ENCODE measurements at places on chromosomes 3 and 15.

DNA sequence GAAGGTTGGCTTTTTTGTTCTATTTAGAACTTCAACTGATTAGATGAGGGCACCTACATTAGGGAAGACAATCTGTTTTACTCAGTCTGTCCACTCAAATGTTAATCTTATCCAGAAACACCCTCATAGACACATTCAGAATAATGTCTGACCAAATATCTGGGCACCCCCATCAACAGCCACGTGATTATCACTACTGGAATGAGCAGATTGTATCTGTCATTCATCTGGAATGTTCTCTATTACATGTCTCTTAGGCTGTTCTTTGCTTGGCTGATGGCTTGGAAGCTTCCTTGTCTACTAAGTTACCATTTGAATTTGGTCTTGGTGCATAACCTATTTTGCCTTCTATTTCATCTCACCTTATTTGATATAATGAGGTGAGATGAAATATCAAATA, 15.7 kb upstream of the LRRC58 start:
- no peak for DNase-seq

- peak; percentile 62 for DNase-seq
These were observed 64.0 kb upstream of the CPOX start for GRCh38 chr3:98657457-98657856.

DNA sequence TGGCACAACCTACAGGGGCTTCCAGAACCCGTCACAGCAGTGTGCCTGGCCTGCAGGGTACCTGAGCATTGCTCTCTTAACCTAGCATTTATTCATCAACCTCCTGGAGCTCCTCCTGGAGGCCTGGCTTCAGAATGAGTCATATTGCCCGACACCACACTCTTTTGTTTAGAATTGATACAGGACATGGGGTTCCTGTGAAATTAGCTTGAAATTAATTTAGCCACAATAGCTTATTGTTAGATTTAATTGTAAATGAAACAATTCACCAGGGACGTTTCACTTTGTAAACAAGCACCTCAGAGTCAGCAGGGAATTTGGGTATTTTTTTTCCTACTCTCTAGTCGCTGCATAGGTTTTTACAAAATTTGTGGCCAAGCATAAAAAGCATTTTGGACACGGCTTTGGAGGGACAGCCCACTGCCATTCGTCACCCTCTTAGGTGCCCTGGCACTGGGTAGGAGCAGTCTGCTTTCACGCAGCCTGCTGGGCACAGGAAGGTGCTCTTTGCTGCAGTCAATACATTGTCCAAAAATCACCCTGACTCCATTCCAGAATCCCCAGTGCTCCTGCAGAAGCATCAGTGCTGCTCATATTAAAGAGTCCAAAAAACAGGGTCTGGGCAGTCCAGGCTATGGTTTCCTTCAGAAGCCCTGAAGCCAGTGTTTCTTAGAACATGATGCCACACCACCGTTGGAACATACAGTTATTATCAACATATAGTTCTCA, 60.8 kb upstream of the MEF2A start:
- no peak for DNase-seq

DNA sequence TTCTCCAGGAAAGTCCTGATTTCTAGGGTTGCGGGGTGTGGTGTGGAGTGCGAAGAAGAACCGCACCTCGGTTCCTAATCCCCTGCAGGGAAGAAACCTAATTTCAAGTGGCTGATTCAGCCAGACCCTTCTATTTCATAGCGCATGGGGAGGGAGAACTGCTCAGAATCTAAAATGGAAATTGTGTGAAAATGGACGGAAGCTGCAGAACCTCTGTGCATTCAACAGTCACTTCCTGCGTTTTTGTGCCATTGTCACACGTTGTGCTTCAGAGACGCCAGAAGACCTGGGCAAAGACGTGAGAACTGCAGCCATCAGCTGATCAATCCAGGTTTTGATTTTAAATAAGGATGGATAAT, 1.2 kb downstream of the SIDT1 start:
- no peak for DNase-seq

DNA sequence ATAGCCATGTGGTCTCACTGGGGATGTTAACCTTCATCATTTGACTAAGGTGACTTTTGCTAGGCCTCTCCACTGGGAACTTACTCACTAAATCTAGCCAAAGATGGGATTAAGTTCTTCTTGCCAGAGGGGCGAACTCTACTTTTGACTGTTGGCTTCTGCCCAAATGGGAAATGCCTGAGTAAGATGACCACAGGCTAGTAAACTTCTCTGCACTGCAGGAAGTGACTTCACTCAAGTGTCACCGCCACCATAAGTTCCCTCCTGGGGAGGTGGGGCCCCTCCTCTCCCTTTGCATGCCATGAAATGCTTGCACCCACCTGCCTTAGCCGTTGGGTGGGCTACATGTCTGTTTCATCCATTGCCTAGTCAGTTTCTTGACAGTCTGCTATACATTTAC, 388.3 kb downstream of the FEZF2 start:
- no peak for DNase-seq

GRCh38 chr3:69092030-69092516, 7.3 kb downstream of the ARL6IP5 start:
- no peak for DNase-seq

GRCh38 chr15:67906382-67906781, 66.5 kb upstream of the RNU6-1 start:
- no peak for DNase-seq

DNA sequence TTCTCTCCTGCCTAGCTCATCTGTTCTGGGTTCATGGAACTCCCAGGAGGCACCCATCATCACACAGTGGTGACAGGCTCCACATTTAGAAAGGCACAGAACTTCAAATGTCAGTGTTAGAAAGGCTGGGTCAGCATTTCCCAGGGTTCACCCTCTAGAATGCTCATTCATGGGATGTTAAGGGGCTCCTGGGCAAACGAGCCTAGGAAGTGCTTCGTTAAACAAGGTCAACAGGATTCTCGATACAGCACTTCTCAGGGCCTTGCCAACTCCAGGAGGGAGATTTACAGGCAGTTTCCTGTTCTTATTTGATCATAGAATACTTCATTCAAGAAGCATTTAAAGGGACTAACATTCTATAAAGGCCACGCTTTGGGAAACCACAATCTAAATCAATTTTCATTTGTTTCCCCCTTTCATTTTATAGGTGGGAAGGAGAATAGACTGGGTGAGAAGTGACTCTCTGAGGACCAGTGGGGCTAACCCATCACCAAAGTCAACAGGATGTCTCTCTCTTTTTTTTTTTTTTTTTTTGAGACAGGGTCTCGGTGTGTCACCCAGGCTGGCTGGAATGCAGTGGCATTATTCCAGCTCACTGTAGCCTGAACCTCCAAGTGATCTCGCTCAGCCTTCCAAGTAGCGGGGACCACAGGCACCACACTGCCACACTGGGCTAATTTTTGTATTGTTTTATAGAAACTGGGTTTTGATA, 14.3 kb downstream of the IGDCC4 start:
- no peak for DNase-seq

DNA sequence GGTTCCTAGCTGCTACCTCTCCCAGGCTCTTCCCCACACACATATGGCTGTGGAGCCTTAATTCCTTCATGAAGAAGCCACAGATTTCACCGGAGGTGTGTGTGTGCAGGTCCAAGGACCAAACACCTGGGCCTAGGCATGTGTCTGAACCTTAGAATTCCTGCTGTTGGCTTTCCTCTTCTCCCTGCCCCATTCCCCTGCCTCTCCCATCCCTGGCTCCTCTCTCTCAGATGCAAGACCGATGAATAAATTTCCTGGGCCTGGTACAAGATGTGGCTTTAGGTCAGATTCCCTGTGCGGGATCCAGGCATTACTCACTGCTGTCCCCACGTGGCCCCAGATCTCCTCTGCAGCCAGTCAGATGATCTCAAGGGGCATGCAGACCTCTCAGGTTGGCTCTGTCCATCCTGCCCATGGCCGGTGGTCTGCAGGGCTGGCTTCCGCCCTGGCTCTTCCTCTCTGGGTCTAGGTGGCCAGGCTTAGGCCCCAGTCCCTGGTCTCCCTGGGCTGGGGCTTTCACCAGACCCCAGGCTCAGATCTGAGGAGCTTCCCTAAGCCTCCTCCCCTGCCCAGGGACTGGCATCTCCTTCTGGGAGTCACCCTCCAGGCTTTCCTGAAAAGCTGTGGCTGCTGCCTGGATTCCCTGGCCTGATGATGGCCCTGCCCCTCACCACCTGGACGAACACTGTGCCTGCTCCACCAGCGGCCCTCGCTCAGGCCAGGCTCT, 20.5 kb downstream of the CCR9 start:
- peak; percentile 59 for DNase-seq

- no peak for DNase-seq
These were observed 194.1 kb upstream of the ZBTB20 start for GRCh38 chr3:115341208-115341607.
